SHP77 treated with DMSO at 0.1 percent for 48 hours (cell line): ENCODE measurements at places on chromosomes 3 and 15.
A peak's percentile ranks its signal among the peaks of the same experiment; 100 is the strongest.

DNA sequence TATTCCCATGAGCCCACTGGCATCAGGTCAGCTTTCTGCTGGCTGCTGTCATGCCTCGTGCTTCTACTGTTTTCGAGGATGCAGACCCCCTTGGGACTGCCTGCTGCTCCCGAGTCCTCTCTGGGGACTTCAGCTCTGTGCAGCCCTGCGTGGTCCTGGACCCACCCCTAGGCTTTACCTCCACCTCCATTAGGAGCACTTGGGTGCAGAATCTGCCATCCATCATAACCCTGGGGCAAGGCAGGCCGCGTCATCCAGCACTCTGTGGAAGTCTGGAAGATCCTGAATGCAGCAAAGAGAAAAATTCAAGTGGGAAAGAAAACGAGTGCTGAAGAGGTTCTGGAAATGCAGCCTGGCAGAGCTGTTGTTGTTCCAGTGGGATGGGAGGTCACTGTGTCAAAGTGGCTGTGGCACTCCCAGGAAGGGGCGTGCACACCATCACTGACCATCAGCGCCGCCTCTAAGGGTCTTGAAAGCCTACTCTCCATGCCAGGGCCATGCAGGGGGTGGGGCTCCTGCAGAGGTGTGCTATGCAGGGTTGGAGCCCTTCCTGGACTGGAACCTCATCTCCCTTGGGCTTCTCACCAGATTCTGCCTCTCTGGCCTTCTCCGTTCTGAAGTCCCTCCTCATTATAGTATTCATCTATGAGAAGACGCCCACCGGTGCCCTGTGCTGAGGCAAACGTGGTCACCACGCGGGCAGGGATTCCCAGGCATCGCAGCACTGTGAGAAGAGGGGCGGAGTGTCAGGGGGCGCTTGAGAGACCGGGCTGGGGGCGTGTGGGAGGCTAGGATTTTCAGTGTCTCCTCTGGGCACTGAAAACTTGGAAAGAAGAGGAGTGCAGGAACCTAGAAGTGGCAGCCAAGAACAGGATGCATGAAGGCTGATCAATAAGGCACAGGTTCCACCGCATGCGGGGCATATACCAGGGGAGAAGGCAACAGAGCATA lies 12.5 kb downstream of the EPB42 start:
- no peak for DNase-seq

- no peak for DNase-seq
Measured at GRCh38 chr3:123632161-123632655, 47.4 kb upstream of the HACD2 start.

- no peak for DNase-seq
Measured at GRCh38 chr15:35546511-35547381, 781 bp upstream of the DPH6 start.

DNA sequence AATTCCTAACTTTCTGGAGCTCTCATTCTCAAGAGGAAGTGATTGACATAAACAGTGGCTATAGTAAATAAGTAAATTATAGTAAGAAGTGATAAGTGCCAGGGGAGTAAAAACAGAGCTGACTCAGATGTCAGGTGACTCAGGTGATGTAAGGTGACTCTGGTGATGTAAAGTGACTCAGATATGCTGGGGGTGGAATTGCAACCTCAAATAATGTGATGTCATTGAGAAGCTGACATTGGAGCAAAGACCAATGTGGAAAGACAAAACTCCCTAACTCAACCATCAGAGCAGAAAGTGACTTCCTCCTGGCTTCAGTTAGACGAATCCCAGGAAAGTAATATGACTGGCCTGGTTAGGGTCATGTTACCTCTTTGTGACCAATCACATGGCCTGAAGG lies 144.2 kb upstream of the SNTN start:
- DNase-seq = no peak

GRCh38 chr15:39253552-39253951 lies 327.3 kb upstream of the THBS1 start:
- no peak for DNase-seq

GRCh38 chr15:35618260-35619188 lies 72.6 kb upstream of the DPH6 start:
- no peak for DNase-seq

DNA sequence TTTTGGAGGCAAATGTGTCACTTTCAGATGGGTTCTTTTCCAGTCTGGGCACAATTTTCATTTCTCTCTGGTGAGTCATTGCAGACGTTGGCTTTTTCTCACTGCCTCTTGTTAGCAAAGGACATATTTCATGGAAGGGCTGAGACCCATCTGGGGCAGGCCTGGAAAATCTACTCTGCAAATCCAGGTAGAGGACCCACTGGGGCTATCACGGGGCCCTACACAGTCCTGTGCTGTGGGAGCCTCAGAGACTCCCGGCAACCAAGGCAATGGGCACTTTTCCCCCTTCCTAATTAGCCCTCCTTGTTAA lies 58.0 kb downstream of the HRH1 start:
- no peak for DNase-seq

GRCh38 chr15:29140475-29141307 lies 128.9 kb downstream of the NSMCE3 start:
- no peak for DNase-seq

- no peak for DNase-seq
Measured at GRCh38 chr3:50278123-50278879, 586 bp upstream of the LSMEM2 start.

DNA sequence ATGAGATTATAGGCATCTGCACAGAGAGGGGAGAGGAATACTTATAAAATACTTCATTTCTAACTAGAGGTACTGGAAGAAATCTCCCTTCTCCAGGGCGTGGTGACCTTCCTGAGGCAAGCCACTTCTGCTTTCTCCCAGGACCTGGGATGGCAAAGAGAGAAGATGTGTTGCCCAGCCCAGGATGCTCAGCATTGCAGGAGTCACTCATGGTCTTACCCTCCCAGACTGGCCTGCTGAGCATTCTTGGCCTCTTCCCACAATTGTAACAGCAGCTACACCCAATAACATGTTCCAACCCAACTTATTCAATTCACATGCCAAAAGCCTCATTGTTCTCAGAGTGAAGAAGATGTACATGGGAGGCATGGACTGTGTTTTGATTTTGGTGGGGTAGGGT lies 37.9 kb downstream of the IL20RB start:
- DNase-seq = no peak

GRCh38 chr3:135752851-135753250 lies 212.7 kb upstream of the PPP2R3A start:
- DNase-seq = no peak

DNA sequence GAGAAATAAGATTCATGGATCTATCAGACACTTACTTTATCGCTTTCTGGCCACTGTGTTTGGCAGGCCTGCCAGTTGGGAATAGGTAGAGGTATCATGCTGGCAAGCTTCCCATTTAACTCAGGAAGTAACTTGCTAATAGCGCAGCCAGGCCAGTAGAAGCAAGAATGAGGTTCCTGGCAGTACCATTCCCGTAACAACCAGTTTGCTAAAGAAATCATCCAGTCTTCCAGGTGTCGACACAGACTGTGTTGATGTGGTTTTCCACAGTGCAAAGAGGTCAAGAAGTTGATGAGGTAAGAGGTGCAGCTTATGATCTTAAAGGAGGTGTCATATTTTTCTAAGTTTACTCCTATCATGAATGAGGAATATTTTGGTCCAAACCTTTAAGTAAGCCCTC lies 46.2 kb downstream of the DPH6 start:
- no peak for DNase-seq

GRCh38 chr3:42880183-42880582 lies 4.5 kb upstream of the CYP8B1 start:
- DNase-seq = no peak

- DNase-seq = no peak
Measured at GRCh38 chr3:188791311-188791710, 380.5 kb upstream of the TPRG1 start.

- DNase-seq = no peak
Measured at GRCh38 chr3:197533396-197533795, 22.4 kb downstream of the BDH1 start.

GRCh38 chr3:100252001-100252400 lies 8.8 kb upstream of the TBC1D23 start:
- no peak for DNase-seq

- no peak for DNase-seq
Measured at GRCh38 chr15:94119298-94119811, 112.0 kb upstream of the MCTP2 start.

- DNase-seq = no peak
Measured at GRCh38 chr3:27559835-27560234, 75.7 kb upstream of the SLC4A7 start.

GRCh38 chr3:63290686-63291085 lies 12.6 kb downstream of the SYNPR start:
- DNase-seq = no peak

GRCh38 chr15:66085128-66085527 lies 168.4 kb downstream of the MEGF11 start:
- DNase-seq = peak; percentile 29

- no peak for DNase-seq
Measured at GRCh38 chr3:49512781-49513355, 41.4 kb upstream of the BSN start.

DNA sequence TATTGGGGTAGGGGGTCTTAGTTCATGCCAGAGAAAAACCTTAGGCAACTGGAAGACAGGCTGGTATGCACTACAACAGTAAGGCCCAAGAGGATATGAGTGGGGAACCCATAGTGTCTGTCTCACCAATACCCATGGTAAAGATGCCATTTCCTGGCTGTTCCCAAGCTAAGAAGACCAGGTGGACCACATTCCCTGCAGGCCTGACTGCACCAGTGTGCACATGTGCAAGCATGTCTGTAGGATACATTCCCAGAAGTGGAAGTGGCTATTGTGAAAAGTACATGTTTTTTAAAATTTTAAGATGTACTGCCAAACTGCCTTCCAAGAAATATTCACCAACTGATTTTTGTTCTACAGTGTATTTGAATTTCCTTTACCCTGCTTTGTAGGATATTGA lies 207.3 kb upstream of the CTNNB1 start:
- no peak for DNase-seq

DNA sequence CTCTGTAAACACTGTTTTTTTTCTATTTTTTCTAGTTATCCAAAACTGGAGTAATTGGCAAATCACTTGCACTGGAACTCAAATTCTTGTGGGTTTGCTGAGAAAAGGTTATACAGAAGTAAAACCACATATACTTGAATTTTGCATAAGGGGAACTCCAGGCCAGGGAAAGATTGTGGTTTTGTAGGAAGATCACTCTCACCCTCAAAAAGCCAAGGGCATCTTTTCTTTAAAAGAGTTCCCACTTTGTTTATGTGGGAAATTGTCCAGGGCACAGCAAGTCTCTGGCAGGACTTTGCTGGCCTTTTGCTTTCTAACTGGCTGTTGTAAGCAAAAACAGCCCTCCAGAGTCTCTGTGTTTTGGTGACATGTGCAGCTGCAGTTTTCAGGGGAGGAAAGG lies 340.3 kb upstream of the RBMS3 start:
- DNase-seq = no peak
